ENCODE measurements at places on chromosomes 7 and 10.

DNA sequence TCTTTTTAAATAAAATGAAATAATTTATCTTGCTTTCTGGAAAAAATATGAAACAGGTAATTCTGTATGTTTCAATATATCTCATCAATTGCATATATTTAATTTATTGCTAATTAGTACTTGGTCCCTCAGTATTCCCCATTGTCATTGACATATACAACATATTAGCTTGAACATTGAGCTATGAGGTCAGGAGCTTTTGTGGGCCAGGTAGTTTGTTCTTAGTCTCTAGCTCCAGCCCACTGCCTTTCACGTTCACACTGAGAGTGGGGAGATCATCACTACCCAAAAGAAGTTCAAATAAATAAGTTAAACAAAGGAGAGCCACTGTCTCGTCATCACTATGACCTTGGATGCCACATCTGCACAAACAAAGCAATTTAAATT, 54.7 kb upstream of the DKK1 start:
- DNase-seq: no peak

DNA sequence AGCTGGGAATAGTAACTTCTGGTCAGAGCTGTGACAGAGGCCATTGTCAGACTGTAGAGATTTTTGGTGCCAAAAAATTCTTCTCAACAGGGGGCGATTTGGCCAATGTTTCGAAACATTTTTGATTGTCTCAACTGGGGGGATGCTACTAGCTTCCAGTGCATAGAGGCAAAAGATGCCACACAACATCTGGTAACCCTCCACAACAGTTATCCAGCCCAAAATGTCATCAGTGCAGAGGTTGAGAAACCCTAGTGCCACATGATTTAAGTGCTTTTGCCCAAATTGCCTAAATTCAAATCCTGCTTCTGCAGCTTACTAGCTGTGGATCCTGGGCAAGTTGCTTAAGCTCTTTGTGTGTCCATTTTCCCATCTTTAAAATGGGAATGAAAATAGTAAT, 71.9 kb downstream of the FZD1 start:
- no peak for DNase-seq

GRCh38 chr10:13930120-13930519, 343.4 kb downstream of the PRPF18 start:
- no peak for DNase-seq

DNA sequence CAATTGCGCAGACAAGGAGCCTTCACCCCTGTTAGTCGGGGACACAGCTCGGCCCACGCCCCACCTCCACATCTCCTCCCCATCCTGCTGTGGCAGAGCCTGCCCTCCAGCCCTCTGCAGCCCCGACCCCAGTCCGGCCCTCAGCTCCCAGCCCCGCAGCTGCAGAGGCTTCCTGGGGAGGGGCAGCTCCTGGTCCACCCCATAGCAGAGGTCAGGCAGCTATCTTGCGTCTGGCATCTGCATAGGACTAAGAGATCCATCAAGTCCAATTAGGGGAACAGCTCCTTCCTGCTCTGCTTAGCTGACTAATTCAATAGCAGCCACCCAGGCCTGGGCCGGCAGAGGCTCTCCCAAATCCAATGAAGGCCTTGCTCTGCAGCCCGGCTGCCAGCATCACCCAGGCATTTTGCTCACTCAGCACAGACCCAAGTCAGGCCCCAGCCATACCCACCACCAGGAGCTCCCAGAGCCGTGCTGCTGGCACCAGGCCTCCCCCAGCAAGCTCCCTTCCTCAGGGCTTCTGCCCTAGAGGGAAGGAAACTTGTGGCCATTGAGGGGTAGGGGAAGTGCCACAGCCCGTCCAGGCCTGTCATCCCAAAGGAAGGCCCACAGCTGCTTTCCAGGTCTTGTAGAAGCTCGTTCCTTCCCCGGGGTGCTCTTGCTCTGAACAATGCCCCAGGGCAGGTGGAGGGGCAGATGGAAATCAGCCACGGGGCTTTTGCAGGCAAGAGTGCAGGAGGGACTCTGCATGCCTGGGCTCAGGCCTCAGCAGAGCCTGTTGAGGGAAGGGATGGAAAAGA, 106.2 kb upstream of the RET start:
- no peak for DNase-seq

DNA sequence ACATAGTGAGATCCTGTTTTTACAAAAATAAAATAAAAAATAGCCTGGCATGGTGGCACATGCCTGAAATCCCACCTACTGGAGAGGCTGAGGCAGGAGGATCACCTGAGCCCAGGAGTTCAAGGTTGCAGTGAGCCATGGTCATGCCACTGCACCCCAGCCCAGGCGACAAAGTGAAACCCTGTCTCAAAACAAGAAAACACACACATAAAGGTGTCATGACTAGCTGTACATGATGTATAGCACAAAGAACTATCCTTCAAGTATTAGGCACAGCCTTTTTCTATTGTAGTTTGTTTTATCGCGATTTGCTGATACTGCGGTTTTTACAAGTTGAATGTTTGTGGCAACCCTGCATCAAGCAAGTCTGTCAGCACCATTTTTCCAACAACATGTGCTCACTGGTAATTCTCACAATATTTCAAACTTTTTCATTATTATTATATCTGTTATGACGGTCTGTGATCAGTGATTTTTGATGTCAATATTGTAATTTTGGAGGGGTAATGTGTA, 11.5 kb upstream of the SNX13 start:
- no peak for DNase-seq

DNA sequence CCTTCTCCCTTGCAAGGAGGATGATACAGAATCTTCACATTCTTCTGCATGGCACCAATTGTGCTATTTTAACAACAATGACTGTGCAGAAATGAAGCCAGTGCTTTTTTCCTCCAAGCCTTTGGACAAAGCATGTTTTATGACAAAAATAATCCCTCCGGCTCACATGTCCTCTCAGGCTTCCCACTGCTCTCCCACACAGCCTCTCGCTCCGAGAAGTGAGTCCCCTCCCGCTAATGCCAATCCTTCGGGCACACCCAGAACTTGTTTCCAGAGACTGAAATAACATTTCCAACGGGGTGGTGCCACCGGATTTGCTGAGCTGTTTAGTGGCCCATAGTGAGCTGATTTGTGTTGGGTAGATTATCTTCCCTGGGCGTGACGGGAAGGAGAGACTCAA, 35.8 kb downstream of the RBM17 start:
- no peak for DNase-seq

Data from stimulated activated CD8-positive, alpha-beta memory T cell treated with anti-CD3 and anti-CD28 coated beads, Interleukin-4, amount 100 ng/mL, for 24 hours (primary cell).